Stimulated activated CD4-positive, alpha-beta T cell treated with anti-CD3 and anti-CD28 coated beads, Interleukin-12 subunit alpha, Interleukin-12 subunit beta, amount 100 ng/mL, for 48 hours (primary cell): ENCODE measurements at places on chromosomes 5 and 9.

GRCh38 chr5:36691696-36692371 is 85.4 kb downstream of the SLC1A3 start:
- no peak for DNase-seq

GRCh38 chr5:175738602-175739133 is 80.8 kb downstream of the HRH2 start:
- no peak for DNase-seq

DNA sequence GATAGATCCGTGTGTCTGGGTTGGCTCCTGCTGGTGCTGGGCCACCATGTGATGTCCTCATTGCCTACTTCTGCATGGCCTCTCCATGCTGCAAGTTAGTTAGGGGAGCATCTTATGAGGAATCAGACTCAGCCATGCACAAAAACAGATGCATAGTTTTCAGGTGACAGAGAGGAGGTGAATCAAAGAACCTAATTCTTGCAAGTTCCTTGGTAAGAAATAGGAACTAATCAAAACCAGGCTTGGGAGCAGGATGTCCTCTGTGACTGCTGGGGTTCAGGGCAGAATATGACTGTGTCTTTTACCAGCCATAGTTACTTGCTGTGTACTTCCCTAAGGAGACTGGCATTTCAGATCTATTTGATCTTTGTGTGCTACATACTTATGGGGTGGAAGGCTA is 61.6 kb downstream of the C9orf152 start:
- DNase-seq = no peak

DNA sequence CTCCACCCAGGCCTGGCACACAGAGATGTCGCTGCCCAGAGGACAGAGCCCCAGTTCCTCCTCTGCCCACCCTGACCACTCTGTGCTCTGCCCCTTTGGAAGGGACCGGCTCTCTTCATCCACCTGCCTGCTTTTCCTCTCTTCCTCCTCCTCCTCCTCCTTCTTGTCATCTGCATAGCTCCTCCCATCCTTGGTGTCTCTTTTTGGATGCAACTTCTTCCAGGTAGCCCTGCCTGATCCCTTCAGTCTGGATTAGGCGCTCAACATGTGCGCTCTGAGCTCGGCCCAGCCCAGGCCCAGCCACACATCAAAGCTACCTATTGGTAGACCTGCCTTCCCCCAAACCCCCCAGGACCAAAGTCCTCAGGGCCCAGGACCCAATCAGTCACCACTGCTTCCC is 52.6 kb upstream of the RXRA start:
- DNase-seq = no peak

GRCh38 chr5:110900829-110901228 is 162.0 kb downstream of the SLC25A46 start:
- no peak for DNase-seq

GRCh38 chr5:177350776-177351391 is 584 bp downstream of the LMAN2 start:
- DNase-seq = no peak

- no peak for DNase-seq
Observed at GRCh38 chr5:147530530-147531389, 20.9 kb upstream of the DPYSL3 start.

- no peak for DNase-seq
Observed at GRCh38 chr5:141560151-141560550, 58.6 kb downstream of the DIAPH1 start.
